ENCODE measurements at places on chromosomes 5 and 9.
A peak's percentile ranks its signal among the peaks of the same experiment; 100 is the strongest.

GRCh38 chr5:53334431-53334941, 145.9 kb upstream of the FST start:
- no peak for DNase-seq

DNA sequence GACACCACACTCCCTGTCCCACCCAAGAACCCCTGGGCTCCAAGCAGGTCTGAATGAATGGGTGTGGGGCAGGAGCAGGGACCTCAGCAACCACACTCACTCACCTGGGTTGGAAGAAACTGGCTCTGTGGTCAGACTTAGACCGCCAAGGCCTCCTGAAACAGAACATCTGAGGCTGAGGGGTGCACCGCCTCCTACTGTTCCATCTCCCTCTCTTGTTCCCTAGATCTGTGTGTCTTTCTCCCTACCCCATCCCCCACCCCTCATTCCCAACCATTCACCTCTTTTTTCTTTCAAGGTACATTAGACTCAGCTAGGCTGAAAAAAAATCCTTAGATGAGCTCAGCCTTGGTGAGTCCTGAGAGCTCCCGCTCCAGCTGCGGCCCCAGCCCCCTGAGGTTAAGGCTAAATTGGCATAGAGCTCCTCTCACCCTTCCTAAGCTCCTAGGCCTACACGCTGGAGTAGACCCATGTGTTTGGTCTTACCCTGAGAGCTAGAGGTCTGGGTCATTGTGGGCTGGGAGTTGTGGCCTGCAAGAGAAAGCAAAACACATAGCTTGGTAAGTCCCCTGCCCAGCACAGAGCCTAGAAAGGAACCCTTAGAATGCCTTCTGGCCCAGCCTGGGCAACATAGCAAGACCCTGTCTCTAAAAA, 4.8 kb downstream of the ECSCR start:
- DNase-seq: no peak

- DNase-seq: no peak
Observed at GRCh38 chr5:96714951-96715451, 52.8 kb downstream of the CAST start.

DNA sequence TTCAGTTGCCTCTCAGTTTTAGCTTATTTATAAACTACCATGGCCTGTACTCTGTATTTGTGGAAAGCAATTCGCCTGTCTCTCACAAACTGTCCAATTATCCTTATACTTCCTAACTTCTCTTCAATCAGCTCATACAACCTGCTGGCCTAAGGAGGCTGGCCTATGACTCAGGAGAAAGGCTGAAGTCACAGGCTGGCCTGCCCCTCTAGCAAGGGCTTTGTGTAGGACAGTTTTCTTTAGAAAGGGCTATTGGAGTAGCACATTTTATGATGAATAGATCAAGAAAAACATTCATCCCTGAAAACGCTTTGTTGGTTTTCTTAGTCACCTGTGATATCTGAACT, 988.7 kb upstream of the ARRDC3 start:
- DNase-seq: no peak

GRCh38 chr5:146965761-146966659, 87.5 kb upstream of the PPP2R2B start:
- DNase-seq: peak; percentile 72

- DNase-seq: no peak
Observed at GRCh38 chr5:1320436-1321344, 24.2 kb downstream of the CLPTM1L start.

All from hematopoietic multipotent progenitor cell treated with erythropoietin and hydrocortisone succinate and interleukin-3 and kit ligand, for 17 days (in vitro differentiated cells).